ENCODE measurements at places on chromosomes 7 and 10. TPM values are rescaled to one million over a fixed set of nuclear protein-coding genes. Genes with fewer than 3 reads are reported as not detected.

Gene CACNA2D1
- 94.8 TPM for total RNA-seq

Gene RSPH10B2
- 0.05 TPM for total RNA-seq

Gene PTF1A
- total RNA-seq: not detected

Gene IGF2BP3
- total RNA-seq: 53.6 TPM

Gene CLRN3
- total RNA-seq: not detected

Gene AKR1D1
- not detected for total RNA-seq

Gene PRKAR2B
- 6.8 TPM for total RNA-seq

Gene PRR15
- 1.2 TPM for total RNA-seq

Gene PLCE1
- total RNA-seq: 1.1 TPM

Gene KEL
- total RNA-seq: not detected

Gene TCERG1L
- not detected for total RNA-seq

Gene ANKRD1
- 56.1 TPM for total RNA-seq

Gene OPALIN
- not detected for total RNA-seq

Gene LRRC17
- 69.2 TPM for total RNA-seq

Gene INHBA
- 257 TPM for total RNA-seq

Gene STEAP2
- total RNA-seq: 9.2 TPM

Gene SLC25A40
- total RNA-seq: 7.3 TPM

Gene GAD2
- total RNA-seq: not detected

Gene PLAU
- total RNA-seq: 56.4 TPM

Gene MEST
- 917 TPM for total RNA-seq

Gene GTF2IRD2
- 4.5 TPM for total RNA-seq

Gene NYAP1
- 0.83 TPM for total RNA-seq

Gene MBL2
- total RNA-seq: not detected

Gene GRB10
- total RNA-seq: 32.7 TPM

Gene LRRC4
- total RNA-seq: not detected

Gene ATOH7
- not detected for total RNA-seq

Gene SPDYE1
- total RNA-seq: not detected

Gene SORCS1
- not detected for total RNA-seq

Gene MYO3A
- total RNA-seq: not detected

Gene NKX2-3
- total RNA-seq: 0.89 TPM

Gene BICC1
- total RNA-seq: 21.9 TPM

Gene ARHGAP21
- total RNA-seq: 69.2 TPM

Gene PSMA2
- total RNA-seq: 88.5 TPM

Gene DNAJC2
- total RNA-seq: 20.5 TPM

Gene PTN
- 7.7 TPM for total RNA-seq

Gene FOXK1
- 25.5 TPM for total RNA-seq

Gene VWDE
- 0.30 TPM for total RNA-seq

Gene SMARCD3
- 41.3 TPM for total RNA-seq

Gene OIT3
- under 0.01 TPM for total RNA-seq

Gene AKR1C8
- not detected for total RNA-seq

Gene CUBN
- total RNA-seq: 4.8 TPM

Gene ETV1
- 6.8 TPM for total RNA-seq

Gene MYL10
- not detected for total RNA-seq

Gene PNLIP
- total RNA-seq: not detected

Gene AS3MT
- 5.3 TPM for total RNA-seq

Gene CALHM3
- total RNA-seq: not detected

Gene TSPAN15
- total RNA-seq: 35.0 TPM

Gene EEPD1
- 1.5 TPM for total RNA-seq

Gene TDRD1
- total RNA-seq: not detected

Gene C10orf95
- not detected for total RNA-seq

Gene NCF1
- total RNA-seq: not detected

Gene HILPDA
- 38.9 TPM for total RNA-seq

Gene FAM180A
- total RNA-seq: 7.2 TPM

Gene ATP6V1F
- 147 TPM for total RNA-seq

Gene SH2B2
- 4.7 TPM for total RNA-seq

Gene SGMS1
- total RNA-seq: 25.8 TPM

Gene TSPAN14
- 11.0 TPM for total RNA-seq

Gene RAB19
- total RNA-seq: not detected

Measured in smooth muscle cell of the umbilical artery (primary cell).